ENCODE measurements at places on chromosomes 6 and 20.
A peak's percentile ranks its signal among the peaks of the same experiment; 100 is the strongest.

DNA sequence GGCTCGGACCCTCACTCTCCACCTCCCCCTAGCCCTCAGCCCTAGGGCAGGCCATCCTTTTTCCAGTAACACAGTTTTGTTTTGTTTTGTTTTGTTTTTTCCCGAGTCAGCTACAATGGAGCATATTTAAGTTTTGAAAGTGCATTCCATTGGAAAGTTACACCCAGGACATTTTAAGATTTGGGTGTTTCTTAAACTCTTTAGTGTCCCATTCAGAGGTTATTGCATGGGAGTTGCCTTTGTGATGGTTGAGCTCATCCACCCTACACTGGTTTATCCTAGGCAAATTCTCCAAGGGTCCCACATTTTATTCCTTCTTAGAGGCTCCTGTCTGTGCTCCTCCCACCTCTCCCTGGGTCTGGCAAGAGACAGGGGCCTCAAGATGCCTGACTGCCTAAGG, 58.9 kb downstream of the THBS2 start:
- DNase-seq = no peak

- DNase-seq = no peak
Observed at GRCh38 chr6:69022993-69023392, 387.9 kb downstream of the ADGRB3 start.

DNA sequence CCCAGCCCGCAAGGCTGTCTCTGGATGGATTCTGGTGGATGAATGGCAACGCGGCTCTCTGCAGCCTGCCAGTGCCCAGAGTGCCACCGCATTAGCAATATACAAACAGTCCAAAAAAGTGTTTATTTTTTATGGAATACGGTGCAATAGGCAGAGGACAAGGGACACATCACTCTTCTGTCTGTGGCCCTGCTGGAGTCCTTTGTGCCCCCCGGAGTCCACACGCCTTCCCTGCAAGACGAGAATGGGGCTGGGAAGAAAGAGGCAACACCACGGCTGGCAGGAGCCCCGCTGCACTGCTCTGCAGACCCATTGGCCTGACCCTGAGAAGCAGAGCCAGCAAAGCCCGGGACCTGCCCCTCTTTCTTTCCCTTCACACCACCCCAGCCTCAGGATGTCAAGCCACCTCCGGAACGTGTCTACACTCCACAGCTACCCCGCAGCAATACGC, 196.3 kb downstream of the SYNDIG1 start:
- DNase-seq = no peak

GRCh38 chr6:6916598-6916997, 191.2 kb upstream of the RREB1 start:
- DNase-seq = no peak

DNA sequence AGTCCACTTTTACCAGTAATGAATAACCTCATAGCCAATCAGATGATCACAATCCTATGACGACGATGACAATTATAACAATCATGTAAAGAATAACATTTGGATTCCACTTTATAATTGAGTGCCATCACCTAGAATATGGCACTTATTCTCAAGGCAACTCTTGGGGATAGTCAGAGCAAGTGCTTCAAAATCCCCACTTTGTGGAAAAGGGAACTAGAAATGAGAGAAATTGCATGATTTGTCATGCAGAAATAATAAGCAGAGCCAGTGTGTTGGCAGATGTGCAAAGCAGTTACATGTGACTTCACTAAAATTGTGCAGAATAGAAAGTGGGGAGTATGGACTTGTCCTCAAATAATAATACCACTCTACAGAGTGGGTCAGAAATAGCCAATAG, 41.3 kb downstream of the FRK start:
- peak; percentile 22 for DNase-seq

GRCh38 chr6:150880336-150880735, 14.8 kb downstream of the MTHFD1L start:
- peak; percentile 17 for DNase-seq

GRCh38 chr6:155228546-155229166, 35.2 kb upstream of the CLDN20 start:
- DNase-seq = no peak

GRCh38 chr6:155232848-155233247, 31.0 kb upstream of the CLDN20 start:
- no peak for DNase-seq

DNA sequence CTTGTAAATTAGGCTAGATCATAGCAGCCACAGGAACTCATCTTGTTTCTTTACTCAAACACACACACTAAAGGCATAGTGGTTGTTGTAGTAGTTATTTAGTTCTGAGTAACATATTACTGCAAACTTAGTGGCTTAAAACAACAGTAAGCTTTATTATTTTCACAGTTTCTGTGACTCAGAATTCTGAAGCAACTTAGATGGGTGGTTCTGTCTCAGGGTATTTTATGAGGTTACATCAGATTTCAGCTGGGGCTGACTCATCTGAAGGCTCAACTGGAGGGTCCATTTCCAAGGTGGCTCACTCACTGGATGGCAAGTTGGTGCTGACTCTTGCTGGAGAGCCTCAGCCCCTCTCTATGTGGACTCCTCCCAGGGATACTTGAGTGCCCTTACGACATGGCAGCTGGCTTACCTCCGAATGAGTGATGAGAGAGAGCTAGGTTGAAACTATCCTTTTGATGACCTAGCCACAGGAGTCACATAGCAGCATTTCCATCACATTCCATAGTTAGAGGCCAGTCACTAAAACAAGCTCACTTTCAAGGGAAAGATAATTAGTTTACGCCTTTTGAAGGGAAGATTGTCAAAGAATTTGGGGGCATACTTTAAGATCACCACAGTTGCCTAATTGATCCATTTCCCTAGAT, 136.5 kb upstream of the PRND start:
- no peak for DNase-seq

GRCh38 chr6:26312501-26313397, 52.2 kb upstream of the BTN3A2 start:
- DNase-seq = peak; percentile 93

DNA sequence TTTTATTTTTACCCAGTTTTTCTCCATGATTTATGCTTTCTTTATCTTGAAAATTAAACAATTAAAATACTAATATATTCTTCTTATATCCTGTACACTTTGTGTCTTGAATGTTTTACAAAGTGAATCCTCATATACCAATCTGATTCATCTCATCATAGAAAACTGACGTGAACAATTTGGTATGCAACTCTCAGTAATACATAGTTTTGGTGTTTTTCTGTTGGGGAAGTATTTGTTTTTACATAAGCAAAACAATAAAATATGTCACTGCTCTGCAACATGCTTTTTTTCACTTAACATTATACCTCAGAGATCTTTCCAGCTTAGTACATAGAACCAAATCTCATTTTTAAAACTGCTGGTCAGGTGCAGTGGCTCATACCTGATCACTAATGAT, 14.7 kb downstream of the DNAAF9 start:
- no peak for DNase-seq

GRCh38 chr20:34515484-34516246, 557 bp upstream of the DYNLRB1 start:
- peak; percentile 92 for DNase-seq

- DNase-seq = no peak
Observed at GRCh38 chr6:5217356-5217755, 43.4 kb downstream of the LYRM4 start.

GRCh38 chr6:147211831-147212230, 7.6 kb downstream of the STXBP5 start:
- no peak for DNase-seq

GRCh38 chr20:54091120-54091480, 20.7 kb upstream of the BCAS1 start:
- no peak for DNase-seq

DNA sequence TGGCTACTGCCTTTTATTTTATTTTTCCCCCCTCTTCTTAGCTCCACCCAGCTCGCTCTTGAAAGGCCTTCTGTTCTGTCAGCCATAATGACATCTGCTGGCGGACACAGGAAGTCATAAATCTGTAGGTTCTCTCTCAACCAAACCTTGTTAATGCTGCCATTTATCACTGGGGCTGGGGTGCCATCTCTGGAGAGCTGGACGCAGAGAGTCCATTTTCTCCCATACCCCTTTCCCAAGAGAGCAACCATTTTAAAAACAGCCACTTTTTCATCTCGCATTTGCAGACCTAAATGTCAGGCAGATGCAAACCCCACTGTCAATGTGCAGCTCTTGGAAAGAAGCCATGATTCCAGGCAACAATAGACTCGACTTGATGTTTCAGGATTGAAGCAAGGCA, 13.0 kb upstream of the TSHZ2 start:
- DNase-seq = peak; percentile 21

- DNase-seq = no peak
Observed at GRCh38 chr6:87349896-87350295, 5.3 kb downstream of the C6orf163 start.

- no peak for DNase-seq
Observed at GRCh38 chr6:89842228-89842627, 12.5 kb downstream of the CASP8AP2 start.

Data from DMS53 (cell line).